ENCODE measurements at places on chromosomes 1 and 21.

DNA sequence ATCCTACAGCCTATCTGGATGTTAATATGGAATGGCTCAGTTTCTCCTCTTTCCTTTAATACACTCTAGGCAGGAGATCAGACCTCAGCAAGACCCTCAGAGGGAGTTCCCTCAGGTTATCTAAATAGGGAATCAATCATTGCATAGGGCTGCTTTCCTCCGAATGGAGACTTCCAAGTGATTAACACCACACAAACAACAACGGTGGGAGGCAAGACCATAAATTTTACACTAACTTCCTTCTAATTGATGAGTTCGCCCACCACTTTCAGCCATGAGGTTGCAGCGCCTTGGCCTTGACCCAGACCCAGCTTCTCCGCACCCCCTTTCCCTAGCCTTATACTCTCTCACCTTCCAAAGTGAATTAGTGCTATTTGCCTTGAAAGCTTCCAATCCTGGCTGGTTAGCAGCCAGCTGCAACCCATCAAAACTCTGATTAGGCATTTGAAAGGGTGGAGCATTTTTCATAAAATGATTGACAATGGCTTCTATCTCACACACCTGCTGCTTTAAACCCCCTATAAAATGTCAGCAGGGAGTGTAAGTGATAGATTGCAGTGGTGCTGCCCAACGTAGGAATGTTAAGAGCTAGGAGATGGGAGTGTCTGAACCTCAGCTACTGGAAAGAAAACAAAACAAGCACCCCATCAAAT is 534.9 kb upstream of the USP24 start:
- DNase-seq = no peak

DNA sequence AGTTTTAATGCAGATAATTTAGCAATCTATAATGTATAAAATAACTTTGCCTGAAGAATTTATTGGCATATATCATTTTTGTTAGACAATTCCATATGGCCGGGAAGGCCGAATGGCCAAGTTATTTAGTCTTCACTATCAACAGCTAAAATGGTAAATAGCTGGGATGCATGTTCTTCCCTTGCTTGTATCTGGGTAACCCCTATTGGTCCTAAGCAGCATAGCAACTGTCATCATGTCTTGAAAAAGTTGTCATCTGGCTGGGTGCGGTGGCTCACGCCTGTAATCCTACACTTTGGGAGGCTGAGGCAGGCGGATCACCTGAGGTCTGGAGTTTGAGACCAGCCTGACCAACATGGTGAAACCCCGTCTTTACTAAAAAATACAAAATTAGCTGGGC is 340.0 kb upstream of the DPYD start:
- no peak for DNase-seq

GRCh38 chr1:240284656-240285414 is 193.2 kb downstream of the FMN2 start:
- peak; percentile 35 for DNase-seq

DNA sequence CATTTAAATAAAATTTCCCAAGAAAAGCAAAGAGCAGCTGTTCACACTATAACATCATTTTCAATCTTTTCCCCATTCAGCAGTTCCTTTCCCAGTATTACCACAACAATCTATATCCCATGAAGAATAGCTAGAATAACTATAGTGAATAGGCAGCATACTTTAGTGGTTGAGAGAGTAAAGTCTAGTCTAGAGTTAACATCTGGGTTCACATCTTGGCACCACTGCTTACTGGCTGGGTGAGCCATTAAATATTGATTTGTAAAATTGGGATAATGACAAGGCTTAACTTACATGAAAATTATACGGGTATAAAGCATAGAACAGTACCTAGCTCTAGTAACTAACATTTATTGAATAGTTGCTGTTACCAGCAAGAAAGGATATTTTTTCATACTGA is 14.4 kb downstream of the S100PBP start:
- no peak for DNase-seq

- no peak for DNase-seq
These were observed 18.8 kb downstream of the PKNOX1 start for GRCh38 chr21:42993051-42993712.

DNA sequence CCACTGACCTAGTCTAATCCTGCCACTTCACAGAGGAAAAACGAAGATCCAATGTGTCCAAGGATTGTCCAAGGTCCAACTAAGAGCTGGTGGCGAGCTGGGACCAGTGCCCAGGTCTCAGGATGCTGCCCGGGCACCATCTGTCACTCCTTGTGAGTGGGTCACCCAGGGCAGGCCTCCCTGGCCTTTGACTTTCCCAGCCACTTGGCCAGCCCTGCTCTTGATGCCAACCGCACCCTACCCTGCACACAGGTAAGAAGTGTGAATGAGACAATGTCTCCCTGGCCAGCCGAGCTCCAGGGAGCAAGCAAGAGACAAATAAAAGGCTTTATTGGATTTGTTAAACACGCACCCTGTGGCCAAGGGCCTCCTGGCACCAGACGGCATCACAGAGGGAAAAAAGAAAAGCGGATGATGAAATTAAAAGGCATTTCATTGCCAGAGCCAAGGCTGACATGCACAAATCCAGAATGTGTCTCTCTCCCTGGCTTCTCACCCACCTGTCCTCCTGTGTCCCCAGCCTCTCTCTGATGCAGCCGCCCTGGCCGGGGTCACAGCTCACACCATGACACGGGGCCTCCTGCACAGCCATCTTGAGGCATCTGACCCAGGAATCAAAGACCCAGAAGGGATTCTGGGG is 72.8 kb downstream of the CAMK2N1 start:
- DNase-seq = no peak

DNA sequence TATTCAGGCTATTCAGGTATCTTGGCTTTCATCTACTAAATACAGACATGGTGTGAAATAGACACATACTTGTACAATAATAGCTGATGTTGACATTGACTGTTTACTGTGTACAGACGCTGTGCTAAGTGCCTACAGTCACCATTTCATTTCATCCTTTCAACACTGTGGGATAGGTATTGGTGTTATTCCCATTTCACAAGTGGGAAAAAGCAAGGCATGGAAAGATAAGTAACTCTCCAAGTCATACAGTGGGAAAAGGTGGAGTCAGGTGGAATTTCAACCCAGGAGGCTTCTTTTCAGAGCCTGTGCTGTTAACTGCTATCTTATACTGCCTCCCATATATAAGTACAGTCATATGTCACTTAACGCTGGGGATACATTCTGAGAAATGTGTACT is 49.6 kb upstream of the ATP1A1 start:
- DNase-seq = no peak

GRCh38 chr1:46223472-46223943 is 20.4 kb downstream of the LURAP1 start:
- peak; percentile 83 for DNase-seq

GRCh38 chr21:44925378-44925755 is 4.7 kb upstream of the ITGB2 start:
- DNase-seq = no peak

DNA sequence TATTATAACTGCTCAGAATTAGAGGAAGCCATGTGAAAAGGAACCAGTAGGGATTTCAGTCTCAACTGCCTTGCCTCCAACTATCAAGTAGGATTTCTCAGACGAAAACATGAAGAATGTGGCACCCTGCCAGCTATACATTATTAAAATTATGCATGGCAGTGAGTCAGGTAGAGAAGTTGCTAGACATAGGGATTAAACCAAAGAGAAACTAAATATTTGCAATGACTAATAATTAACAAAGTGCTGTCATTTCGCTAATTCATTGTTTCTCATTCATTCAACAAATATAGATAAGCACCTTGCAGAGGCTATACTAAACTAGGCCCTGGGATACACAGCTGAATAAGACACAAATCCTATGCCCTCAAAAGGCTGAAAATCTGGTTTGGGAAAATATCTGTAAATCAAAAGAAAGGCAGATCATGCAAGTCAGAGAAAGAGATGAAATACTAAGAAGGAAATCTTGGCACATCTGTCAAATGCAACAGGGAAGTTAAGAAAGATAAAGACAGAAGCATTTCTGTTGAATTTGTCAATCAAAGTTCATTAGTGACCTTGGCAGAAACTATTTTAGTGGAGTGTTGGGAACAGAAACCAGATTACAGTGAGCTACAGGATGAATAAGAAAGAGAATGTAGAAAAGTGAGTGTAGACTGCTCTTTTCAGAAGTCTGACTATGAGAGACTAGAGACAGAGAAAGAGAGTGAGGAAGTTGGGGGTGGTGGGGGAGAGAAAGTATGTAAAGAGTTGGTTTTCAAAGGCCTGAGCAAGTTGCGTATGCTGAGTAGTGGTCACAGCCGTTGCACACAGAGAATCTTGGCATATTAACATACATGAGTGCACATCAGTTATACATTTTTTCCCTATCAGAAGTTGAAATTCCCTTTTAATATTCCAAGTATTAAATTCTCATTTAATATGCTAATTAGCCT is 14.7 kb upstream of the NBPF11 start:
- no peak for DNase-seq

- no peak for DNase-seq
These were observed 29.8 kb downstream of the MAPKAPK2 start for GRCh38 chr1:206714331-206715058.

DNA sequence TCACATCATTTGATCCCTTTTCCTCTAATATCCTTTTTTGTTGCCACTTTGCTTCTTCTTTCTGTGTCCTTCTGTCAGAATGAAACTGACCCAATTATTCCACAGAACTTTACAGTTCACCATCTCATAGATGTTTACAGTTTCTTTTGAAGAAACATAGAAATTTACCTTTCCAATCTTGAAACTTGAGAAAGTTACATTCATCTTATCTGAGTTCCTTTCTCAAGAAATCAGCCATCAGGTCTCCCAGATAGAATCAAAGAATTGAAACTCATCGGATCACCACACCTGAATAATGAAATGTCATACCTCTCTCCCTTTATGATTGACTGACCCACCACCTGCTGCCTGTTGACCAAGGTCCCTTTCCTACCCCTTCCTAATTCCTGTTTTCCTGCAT is 23.7 kb downstream of the CBR1 start:
- no peak for DNase-seq

DNA sequence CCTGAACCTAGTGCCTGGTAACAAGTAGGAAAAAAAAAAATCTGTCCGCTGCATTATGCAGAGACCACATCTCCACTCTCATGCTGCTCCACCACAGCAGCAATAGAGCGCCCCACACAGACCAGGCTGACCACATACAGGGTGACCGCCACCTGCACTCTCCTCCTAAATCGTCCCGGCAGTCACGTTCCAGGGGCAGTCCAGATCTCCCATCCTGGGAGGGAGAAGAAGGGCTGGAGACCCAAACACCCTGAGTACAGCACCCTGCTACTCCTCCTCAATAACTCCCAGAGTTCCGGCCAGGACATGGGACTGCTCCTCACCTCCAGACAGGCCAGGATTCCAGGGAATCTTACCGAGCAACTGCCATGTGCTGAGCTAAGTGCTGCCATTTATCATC is 15.3 kb downstream of the URB1 start:
- no peak for DNase-seq

DNA sequence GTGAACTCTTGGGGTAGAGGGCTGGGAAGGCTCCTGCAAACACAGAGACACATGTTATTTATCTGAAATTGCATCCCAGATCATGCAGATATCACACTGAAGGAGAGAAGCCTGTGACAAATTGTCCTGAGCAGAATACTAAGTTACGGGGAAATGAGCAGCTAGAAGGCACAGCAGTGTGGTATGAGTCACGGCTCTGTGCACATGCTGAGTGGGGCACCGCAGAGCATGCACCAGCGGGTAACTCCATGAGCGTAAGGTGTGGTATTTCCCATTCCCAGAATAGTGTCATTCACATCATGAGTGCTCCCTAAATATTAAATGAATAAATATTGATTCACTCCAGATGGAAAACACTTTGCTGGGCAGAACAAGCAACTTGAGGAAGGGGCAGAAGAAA is 21.3 kb upstream of the FCRL2 start:
- DNase-seq = no peak

DNA sequence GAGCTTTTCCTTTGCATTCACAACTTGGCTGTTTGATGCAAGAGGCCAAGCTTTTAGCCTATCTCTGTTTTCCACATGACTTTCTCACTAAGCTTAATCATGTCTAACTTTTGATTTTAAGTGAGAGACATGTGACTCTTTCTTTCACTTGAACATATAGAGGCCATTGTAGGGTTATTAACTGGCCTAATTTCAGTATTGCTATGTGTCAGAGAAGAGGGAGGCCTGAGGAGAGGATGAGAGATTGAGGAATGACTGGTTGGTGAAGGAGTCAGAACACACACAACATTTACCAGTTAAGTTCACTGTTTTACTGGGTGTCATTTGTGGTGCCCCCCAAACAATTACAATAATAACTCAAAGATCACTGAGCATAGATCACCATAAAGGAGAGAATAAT is 193.5 kb downstream of the CYYR1 start:
- DNase-seq = no peak

DNA sequence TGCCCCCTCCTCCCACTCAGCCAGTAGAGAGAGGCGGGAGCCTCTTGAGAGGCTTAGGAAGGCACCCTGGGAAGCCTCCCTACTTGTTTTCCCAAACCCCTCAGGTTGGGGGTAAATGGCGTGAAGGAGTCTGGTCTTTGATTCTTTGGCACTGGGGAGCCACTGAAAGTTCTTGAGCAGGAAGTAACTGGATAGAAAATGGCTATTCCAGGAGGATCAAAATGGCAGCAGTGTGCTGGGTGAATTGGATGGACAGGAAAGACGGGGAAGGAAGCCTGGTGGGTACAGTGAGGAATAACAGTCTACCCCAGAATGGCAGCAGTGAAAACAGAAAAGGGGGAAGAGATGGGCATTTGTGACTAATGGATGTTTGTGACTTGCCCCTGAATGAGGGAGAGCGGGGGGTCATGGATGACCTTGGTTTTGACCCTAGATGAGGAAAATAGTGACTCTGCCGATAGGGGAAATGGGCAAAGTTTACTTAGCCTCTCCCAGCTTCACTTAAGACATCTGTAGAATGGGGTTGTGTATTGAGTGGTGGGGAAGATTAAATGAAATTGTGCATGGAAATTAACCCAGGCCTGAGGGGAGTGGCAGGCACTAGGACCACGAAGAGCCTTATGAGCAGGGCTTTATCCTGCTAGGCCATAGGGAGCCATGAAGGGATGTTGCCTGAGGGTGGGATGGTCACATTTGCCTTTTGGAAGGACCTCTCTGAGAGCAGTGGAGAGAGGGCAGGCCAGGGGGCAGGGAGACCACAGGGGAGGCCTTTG is 32.7 kb downstream of the TMEM51 start:
- DNase-seq = no peak

DNA sequence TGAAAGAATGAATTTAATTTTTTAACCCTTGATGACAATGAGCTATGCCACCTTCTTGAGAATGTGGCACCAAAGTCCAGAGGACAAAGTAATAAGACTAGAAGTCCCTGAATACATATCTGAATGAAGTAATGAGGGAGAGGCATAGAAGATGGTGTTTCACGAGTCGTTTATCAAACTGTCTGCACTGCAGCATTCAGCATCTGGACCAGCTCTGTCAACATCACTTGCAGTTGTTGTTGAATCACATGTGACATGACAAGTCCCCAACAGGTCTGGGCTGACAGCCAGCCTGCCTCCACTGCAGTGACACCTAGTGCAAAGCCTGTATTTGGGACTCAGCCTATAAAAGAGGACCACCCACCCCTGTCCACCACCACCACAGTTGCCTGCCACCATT is 17.3 kb upstream of the GALNT2 start:
- DNase-seq = no peak

GRCh38 chr1:16183765-16184556 is 28.1 kb upstream of the EPHA2 start:
- no peak for DNase-seq

All from fibroblast of skin of abdomen (primary cell).